ENCODE measurements at places on chromosomes 2 and 18.

GRCh38 chr2:148902798-148903197 is 27.8 kb downstream of the KIF5C start:
- DNase-seq: no peak

DNA sequence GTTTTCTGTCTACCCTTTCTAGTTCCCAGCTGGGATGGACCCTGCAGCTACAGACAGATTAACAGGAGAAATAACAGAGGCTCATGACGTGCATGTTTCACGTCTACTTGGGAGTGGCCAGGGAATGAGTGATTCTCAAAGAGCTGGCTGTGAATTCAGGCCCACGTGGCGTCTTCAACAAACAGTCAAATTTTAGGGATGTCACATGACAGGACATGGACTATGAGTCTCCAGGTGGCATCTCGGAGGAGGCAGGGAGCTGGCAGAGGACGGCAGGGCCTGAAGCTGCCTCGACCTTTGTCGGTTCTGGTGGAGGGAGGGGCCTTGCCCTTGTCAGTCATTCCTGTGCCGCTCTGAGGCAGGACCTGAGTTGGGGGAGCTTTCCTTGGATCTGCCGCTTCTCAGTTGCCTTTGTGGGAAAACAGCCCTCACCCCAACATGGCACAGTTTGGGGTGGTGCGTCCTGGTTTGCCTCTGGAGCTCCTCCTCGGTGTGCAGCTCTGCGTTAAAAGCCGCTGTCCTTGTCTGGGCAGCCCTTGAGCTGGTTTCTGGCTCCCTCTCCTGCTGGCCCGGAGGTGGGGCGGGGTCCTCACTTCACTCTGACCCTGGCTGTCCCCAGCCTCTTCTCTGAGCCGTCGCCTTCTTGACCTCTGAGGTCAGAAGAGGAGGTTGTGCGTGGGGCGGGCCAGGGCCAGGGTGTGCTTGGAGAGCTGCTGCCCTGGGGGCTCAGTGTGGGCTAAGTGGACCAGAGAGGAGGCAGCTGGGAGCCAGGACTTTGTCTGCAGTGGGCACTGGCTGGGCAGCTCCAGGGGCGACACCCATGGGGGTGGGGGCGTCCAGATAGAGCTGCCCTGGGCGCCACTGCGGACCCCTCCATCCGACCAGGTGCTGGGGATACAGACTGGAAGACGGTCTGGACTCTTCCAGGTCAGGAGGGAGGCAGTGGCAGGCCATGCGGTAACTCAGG is 12.1 kb upstream of the GAL3ST2 start:
- DNase-seq: no peak

DNA sequence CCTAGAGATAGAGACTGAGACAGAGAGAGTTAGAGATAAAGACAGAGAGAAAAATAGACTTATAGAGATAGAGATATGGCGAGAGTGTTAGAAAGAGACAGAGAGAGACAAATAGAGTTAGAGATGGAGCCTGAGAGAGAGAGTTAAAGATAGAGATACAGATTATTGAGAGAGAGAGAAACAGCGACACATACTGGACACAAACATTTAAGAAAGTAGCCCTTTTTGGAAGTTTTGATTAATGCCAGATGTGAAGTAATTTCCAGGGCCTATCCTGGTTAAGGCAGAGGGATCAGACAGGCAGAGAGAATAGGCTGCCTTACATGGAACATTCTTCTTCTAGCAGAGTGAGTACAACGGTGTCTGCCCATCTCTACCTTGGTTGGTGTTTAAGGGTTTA is 311.6 kb upstream of the CDH7 start:
- DNase-seq: no peak

- DNase-seq: no peak
Measured at GRCh38 chr18:41113885-41114482, 841.0 kb upstream of the PIK3C3 start.

DNA sequence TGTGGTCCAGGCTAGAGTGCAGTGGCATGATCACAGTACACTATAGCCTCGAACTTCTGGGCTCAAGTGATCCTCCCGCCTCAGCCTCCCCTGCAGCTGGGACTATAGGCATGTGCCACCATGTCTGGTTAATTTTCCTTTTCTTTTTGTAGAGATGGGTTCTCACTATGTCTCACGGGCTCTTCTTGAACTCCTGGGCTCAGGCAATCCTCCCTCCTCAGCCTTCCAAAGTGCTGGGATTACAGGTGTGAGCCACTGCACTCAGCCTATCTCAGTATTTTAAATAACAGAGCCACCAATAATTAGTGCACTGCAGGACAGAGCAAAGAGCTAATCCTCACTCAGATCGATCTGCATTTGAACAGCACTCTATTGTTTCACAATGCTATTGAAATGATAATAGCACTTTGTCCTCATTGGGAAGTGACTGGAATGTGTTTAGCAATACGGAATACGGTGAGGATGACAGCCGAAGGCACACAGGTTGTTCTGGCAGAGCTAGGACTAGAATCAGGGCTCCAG is 335.9 kb downstream of the DLGAP1 start:
- DNase-seq: no peak

- DNase-seq: no peak
Measured at GRCh38 chr2:118779362-118779761, 68.1 kb downstream of the EN1 start.

- no peak for DNase-seq
Measured at GRCh38 chr18:21110713-21111345, 784 bp downstream of the ROCK1 start.

DNA sequence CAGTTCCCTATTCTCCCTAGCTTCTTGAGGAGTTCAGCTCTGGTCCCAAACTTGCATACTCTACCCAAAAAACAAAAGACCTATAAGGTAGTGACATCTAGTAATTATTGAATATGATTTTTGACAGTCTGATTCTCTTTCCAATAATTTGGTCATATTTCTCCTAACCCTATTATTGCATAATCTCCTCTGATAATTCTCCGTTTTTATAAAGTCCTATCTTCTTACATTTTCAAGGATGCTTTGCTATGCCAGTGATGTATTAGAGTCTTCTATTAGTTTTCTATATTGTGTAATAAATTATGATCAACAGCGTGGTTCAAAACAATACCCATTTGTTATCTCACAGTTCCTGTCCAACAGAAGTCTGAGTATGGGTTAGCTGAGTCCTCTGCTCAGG is 426.3 kb downstream of the BCL11A start:
- DNase-seq: no peak

DNA sequence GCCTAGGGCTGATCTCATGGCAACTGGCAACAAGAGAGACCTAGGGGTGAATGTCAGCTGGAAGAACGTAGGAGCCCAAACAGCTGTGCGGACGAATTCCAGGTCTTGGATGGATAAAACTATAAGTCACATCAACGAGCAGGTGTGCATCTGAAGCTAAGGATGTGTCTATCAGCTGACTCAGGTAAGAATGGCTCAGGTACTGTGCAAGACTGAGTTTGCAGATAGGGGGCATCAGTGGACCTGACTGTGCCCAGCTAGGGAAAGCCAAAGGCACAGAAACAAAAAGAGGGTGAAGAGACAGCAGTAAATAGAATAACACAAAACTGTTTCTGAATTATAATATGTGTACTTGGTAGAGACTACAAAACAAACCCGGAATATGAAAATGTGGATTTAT is 357.3 kb downstream of the ZEB2 start:
- no peak for DNase-seq

GRCh38 chr2:171069286-171069956 is 91.3 kb downstream of the TLK1 start:
- DNase-seq: no peak

DNA sequence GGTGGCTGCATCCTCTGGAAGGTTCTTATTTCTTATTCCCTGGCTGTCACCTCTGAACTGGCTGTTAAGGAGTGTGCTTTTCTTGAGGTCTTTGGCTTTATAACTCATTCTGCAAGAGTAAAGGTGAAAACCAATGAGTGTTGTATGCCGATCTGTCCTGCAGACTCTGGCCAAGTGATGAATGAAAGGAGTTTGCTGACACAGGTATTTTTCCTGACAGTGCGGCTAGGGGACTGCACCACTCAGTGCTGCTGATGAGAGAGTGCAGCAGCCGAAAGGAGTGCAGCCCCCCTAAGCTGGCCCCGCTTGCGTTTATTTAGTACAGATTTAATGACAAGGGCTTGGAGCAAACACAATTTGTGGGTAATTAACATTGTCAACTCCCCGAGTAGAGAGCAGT is 41.8 kb downstream of the RAB6D start:
- DNase-seq: no peak

DNA sequence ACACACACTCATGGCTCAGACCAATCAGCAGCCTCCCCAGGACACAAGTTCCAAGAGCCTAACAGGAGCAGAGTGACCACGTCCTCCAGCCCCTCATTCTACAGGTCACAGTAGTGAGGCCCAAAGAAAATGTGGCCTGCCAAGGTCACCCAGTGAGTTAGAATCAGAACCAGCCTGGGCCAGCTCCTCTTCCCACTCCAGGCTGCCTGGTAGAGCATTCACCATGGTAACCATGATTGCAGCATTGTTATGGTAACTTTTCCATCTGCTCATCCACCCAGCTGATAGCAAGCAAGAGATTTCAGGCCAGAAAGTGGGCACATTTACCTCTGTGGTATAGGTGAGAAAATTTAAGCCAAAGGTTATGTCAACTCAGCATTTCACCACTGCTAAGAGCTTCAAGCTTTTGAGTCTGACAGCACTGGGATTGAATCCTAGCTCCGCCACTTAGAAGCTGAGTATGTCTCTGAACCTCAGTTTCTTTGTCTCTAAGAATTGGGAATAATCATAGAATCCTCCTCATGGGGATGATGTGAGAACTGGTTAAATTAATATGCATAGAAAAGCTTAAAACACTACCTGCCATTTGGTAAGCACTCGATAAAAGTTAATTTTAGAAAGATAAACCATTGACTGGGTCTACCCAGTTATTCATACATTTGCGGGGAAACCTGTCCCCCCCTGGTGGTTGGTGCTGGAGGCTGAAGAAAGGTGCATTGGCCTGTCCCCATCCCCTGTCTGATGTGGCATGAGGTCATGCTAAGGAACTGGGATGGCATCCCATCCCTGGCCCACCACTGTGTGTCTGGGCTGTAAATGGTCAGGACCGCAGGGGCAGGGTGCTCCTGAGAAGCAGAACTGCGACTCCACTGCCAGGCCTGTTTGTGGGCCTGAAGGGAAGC is 181.5 kb downstream of the KLHL29 start:
- DNase-seq: no peak

DNA sequence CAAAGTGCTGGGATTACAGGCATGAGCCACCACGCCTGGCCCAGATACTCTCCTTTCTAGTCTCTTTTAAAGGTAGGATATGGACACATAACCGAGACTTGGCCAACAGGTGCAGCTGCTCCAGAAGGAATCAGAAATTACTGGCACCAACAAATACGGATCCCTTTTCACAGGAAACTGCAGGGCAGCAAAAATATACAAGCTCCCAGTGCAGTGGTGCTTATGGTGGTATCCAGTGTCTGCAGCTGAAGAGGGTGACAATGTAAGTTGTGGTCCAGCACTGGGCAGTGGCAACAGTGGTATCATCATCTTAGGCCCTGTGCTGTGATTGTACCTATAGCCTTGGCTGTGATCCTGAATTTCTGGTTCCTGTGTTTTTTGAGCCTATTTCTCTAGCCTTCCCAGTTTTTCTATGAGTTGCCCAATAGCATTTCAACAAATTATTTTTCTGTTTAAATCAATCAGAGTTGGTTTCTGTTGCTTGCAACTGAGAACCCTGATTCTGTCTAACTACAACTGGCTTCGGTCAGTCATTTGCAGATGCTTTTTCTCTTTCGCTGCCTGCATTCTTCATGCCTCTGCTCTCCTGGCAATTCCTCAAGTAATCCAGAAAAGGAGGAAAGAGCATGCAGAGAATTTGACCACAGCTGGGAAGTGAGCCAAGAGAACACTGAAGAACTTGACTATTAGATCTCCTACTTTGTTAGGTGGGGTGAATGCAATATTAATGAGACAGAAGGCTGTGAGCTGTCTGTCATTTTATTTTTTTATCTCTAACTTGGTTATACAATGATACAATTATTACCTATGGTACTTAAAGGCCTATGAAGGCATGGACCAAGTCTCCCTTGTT is 30.8 kb upstream of the EML4 start:
- no peak for DNase-seq

- no peak for DNase-seq
Measured at GRCh38 chr2:3313781-3314375, 63.7 kb downstream of the EIPR1 start.

DNA sequence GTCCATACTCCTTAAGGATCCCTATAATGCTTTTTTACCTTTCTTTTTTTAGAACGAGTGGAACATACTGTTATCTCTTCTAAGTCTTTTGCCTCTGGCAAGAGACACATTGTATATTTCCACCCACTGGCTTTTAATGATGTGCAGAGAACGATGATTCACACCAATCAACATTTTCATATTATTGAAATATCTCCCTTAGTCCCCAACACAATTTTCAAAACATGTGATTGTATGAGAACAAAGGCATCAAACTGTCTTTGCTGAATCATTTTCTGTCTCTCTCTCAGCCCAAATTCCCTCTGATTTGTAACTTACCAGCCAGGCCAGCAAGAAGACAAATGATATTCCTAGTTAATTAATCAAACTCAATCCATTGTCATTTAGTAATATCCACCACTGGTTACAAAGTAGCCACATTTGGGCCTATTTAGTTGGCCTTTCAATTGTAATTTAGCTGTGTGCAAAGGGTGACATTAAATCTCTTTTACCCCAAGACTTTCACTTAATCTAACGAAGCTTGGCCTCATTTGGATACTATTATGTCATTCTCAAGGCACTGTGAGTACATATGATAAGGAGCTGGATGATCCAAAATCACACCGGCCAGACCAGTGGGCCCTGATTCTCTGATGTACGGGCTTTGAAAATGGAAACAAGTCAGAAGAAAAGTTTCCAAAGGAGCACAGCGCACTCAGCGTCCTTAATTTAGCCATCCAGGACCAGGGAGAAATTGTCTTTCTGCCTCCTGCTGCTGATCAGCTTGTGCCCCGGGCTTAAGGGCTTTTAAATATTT is 185.1 kb downstream of the SCG2 start:
- DNase-seq: no peak

GRCh38 chr2:86358957-86359356 is 21.5 kb upstream of the REEP1 start:
- DNase-seq: no peak

- DNase-seq: no peak
Measured at GRCh38 chr2:47516360-47517104, 113.6 kb downstream of the MSH2 start.

DNA sequence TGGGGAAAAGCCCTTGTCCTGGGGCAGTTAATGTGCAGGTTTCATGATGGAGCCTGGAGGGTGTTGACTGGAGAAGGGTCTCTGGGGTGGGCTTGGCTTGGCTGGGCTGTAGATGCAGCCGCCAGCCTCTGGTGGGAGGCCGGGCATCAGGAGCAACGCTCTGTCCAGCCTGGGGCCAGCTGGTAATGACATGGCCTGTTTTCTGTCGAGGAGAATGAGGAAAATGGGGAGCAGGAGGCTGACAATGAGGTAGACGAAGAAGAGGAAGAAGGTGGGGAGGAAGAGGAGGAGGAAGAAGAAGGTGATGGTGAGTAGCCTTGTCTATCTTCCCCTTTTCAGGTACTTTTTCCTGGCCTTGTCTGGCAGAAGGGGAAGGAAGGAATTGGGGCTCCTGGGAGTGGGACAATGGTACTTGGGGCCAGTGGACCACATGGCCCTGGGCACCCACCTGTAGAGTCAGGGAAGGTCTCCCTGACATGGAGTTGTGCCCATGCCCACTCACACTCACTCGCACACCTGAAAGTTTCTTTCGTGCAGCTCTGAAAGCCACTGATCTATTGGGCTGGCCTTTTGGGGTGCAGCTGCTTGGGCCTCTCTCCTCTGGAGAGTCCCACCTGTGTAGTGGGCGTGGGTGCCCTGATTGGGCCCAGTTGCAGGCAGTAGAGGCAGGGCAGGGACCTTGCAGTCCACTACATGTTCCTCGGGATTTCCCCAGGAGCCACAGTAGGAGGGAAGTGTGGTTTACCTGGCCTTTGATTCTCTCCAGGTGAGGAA is 3.5 kb downstream of the PTMA start:
- no peak for DNase-seq

Data from NCI-H510A treated with DMSO at 0.1 percent for 48 hours (cell line).